Bronchial smooth muscle cell (primary cell): ENCODE measurements at places on chromosomes 3 and 15. TPM values are rescaled to one million over a fixed set of nuclear protein-coding genes. Genes with fewer than 3 reads are reported as not detected.

CHAC1 gene
- 2.7 and 4.4 TPM in 2 replicates for total RNA-seq

RAB27A gene
- 7.5 and 10.6 TPM in 2 replicates for total RNA-seq

LMAN1L gene
- not detected in 2 replicates for total RNA-seq

ERICH6 gene
- total RNA-seq, result under 0.01 and 0.17 TPM in 2 replicates

SCG5 gene
- total RNA-seq, result 12.5 and 24.3 TPM in 2 replicates

FBXW12 gene
- total RNA-seq, result not detected in 2 replicates

CCDC13 gene
- 0.86 and 0.95 TPM in 2 replicates for total RNA-seq

SPTSSB gene
- under 0.01 and 0.09 TPM in 2 replicates for total RNA-seq

IL17RB gene
- under 0.01 and 0.09 TPM in 2 replicates for total RNA-seq

ST3GAL6 gene
- total RNA-seq, result 1.3 TPM in 2 replicates

DNAJA4 gene
- 1.2 and 1.4 TPM in 2 replicates for total RNA-seq

PRICKLE2 gene
- 24.9 and 34.5 TPM in 2 replicates for total RNA-seq

TEX55 gene
- not detected in 2 replicates for total RNA-seq

CERS3 gene
- total RNA-seq, result 0.43 TPM in 1 of 2 replicates, not detected in the other

GPR62 gene
- total RNA-seq, result not detected in 2 replicates

HYPK gene
- 5.5 and 11.0 TPM in 2 replicates for total RNA-seq

SOX14 gene
- total RNA-seq, result not detected in 2 replicates

UCN2 gene
- total RNA-seq, result 0.32 and 0.34 TPM in 2 replicates

POLR2H gene
- 60.3 and 62.1 TPM in 2 replicates for total RNA-seq

SLC25A26 gene
- total RNA-seq, result 15.2 and 18.8 TPM in 2 replicates

TMEM158 gene
- 10.2 and 19.7 TPM in 2 replicates for total RNA-seq

PEX5L gene
- total RNA-seq, result 0.34 and 0.63 TPM in 2 replicates

PGBD4 gene
- total RNA-seq, result 1.8 and 1.9 TPM in 2 replicates

TRAT1 gene
- not detected in 2 replicates for total RNA-seq

LRRC2 gene
- under 0.01 and 0.47 TPM in 2 replicates for total RNA-seq

CCR1 gene
- total RNA-seq, result 0.63 and 1.5 TPM in 2 replicates

ZKSCAN7 gene
- total RNA-seq, result 5.8 and 6.2 TPM in 2 replicates

TICRR gene
- total RNA-seq, result 0.09 and 0.32 TPM in 2 replicates

PCSK6 gene
- 0.09 and 0.16 TPM in 2 replicates for total RNA-seq

TOPBP1 gene
- 11.8 and 12.3 TPM in 2 replicates for total RNA-seq

SEMA3F gene
- 2.1 and 4.7 TPM in 2 replicates for total RNA-seq

EIF5A2 gene
- total RNA-seq, result 6.9 and 8.4 TPM in 2 replicates

RBP2 gene
- not detected in 2 replicates for total RNA-seq

TMEM45A gene
- 13.7 and 25.4 TPM in 2 replicates for total RNA-seq

LINGO1 gene
- not detected in 2 replicates for total RNA-seq

CHST13 gene
- not detected in 2 replicates for total RNA-seq

WDR5B gene
- 3.7 and 5.0 TPM in 2 replicates for total RNA-seq
